ENCODE measurements at places on chromosomes 2 and 18.
A peak's percentile ranks its signal among the peaks of the same experiment; 100 is the strongest.

DNA sequence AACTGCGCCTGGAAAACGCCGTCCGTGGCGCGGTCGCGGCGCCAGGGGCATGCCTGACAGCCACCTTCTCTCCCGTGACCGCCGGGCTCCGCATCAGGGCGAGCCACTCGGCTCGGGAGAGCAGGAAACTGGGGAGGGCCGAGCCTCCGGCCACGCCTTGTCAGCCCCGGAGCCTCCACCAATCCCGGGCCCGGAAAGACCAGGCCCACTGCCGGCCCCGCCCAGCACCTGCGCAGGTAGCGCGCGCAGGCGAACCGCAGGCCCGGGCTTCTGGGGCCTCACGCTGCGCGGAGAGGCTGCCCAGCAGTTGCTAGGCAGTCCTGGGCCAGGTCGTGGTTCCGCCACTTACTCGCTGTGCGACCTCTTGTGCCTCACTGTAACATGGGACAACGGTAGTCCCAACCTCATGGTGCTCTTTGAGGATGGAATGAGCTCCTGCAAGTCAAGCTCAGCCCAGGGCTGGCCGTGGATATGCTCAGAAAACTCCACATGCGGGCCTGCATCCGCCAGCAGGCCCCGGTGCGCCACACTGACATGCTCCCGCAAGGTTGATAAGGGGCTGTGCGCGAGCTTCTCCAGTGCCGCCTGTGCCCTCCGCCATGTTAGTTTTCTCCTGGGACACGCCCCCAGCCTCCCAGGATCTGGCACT is 97.1 kb downstream of the INHBB start:
- no peak for DNase-seq

DNA sequence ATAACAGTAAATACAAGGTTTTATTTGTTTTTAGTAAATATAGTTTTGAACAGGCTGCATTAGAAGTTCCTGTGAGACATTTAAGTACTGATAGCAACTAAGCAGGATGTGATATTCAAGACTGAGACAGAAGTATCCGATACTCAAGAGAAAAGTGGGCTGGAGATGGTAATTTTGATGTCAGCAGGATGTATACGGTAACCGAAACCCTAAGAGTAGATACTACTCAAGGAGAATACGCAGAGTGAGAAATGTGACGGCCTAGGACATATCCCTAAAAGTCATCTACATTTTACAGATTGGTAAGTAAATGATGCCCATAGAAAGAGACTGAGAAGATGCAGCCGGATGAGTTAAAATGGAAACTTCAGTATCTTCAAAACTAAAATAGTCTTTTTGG is 115.4 kb downstream of the GORASP2 start:
- no peak for DNase-seq

GRCh38 chr2:88692187-88692586 is 714 bp downstream of the RPIA start:
- DNase-seq: no peak

DNA sequence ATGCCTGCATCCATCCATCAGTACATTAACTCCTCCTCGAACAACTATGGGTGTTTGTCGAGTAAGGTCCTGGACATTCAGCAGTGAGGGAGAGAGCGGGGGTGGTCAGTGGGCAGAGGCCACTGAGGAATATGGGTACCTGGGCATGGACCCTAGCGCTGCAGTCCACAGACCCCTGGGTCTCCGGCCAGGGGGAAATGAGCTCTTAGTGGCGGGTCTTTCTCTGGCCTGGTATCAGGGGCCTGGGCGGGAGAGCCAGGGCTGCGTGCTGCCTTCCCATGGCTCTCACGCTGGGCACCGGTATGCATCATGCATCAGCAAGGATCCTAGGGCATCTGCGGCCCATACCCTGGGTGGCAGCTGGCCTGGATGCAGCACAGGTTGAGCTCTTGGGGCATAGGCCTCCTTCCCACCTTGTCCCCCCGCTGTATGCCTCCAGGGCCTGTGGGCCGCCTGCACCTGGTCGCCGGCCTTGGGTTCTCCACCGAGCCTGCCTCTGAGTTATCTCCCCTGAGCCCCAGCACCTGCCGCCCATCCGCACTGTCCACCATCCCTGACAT is 1.3 kb upstream of the MOCOS start:
- DNase-seq: no peak

- DNase-seq: no peak
These were observed 39.7 kb upstream of the B3GNT7 start for GRCh38 chr2:231355508-231356465.

GRCh38 chr2:208118918-208119317 is 5.4 kb downstream of the CRYGD start:
- DNase-seq: no peak

- DNase-seq: peak; percentile 23
These were observed 755 bp downstream of the SPAST start for GRCh38 chr2:32064021-32064601.

DNA sequence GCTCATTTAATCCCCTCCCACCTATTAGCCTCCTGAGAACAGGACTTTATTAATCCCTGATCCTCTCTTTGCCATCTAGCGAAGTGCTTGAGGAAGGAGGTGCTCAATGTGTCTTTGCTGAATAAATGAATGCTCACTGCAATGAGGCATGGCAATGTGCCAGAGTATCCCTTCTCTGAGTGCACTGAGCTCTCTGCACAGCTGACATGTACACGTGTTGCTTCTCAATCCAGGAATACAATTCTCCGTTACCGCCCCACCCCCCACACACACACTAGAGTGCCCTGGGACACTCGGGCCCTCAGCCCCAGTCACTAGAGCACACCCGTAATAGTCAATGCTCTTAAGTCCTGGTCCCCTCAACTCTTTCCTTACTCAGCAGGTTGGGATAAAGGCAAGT is 41.4 kb downstream of the FAM178B start:
- peak; percentile 59 for DNase-seq

DNA sequence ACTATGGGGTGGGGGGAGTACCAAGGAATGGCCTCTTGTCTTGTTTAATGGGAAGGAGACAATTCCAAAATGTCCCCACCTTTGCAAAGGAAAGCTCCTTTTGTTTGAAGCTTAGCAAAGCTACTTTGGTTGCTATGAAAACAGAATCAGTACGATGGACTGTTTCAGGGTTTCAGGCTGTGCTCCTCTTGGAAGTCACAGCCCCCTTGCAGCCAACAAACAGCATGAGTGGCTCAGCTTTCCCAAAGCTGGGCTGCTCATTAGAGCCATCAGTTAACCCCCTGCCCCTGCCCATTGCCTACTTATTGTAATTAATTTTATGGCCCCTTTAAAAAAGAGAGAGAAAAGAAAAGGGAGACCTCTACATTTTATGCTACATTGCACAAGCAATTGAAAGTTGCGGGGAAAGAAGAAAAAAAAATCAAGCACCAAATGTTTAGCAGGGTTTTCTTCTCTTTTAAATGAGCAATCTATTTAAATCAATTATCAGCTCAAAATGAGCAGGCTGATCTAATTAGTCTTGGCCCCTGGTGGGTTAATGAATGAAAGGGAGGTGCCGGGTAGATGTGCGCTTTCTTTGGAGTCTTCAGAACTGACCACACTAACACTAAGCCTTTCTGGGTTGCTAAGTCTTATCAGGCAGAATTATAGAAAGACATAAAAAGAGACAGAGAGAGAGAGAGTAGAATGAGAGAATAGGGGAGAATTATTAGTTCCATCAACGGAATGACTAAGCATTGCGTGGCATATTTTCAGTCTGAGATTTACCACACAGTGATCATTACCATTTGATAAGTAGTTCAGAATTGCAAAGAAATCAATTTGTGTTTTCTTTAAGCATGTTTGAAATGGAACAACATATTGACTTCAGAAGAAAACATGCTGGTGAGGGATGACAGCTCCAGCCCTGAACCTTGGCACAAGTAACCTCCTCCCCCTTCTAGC is 284.9 kb downstream of the INSIG2 start:
- DNase-seq: no peak

GRCh38 chr2:105881286-105882136 is 136.8 kb downstream of the NCK2 start:
- DNase-seq: no peak

DNA sequence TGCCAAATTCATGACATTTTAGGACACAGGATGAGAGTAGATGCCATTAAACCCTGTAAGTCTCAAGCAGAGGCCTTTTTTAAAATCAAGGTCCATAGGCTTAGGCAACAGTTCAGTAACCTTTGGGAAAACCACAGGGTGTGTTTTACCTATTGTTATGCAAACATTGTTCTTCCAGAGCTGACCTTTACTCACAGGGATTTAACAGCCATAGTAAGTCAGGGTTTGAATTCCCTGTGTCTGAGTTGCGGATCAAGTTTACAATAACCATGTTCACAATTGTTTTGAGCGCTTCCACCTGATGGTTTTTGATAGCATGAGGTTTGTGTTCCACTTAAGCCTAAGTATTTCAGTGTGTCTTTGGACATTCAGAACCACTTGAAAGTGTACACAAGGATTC is 160.1 kb upstream of the BOD1L2 start:
- no peak for DNase-seq

- no peak for DNase-seq
These were observed 45.1 kb upstream of the SEC11C start for GRCh38 chr18:59094569-59094968.

DNA sequence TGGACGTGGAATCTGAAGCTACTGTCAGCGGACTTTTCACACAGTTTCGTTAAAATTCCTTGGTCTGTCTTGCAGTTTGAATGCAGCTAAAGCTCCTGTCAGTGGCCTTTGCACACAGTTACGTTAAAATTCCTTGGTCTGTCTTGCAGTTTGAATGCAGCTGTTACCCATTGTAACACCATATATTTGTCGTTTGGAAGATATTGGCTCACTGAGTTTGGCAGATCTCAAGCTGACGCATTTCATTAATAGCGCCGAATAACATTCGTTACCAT is 1.0 kb downstream of the LIMS1 start:
- DNase-seq: no peak

DNA sequence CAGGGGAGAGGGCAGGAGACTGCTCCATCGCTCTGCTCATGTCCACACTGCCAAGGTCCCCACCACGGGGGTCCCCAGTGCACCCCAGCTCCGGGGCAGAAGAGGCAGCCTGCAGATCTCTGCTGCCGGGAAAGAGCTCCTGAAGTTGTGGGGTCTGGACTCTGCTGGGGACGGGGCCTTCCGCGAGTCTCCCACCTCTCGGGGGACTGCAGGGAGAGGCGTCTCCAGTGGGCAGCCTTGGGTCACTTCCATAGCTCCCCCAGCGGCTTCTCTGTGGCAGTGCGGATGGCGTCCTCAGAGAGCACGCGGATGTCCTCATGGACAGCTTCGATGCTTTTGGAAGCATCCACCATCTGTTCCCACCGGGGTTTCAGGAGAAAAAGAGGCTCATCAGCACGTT is 10.7 kb downstream of the DTYMK start:
- DNase-seq: no peak

DNA sequence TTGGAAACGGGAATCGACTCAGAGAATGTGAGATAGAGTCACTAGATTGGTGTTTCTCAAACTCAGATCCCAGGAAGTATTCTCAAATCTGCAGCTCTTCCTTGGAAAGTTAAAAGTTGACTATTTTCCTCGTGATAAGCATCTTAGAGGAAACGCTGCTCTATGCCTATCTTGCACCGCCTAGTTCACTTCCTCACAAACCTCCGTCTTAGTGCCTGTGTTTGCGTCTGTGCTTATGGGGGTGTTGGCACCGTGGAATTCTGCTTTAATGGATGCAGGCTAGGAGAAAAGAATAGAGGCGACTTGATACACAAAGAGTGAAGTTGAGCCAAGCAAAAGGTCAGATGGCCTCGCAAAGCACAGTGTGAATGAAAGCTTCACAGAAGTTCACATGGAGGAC is 255.3 kb upstream of the ID2 start:
- no peak for DNase-seq

DNA sequence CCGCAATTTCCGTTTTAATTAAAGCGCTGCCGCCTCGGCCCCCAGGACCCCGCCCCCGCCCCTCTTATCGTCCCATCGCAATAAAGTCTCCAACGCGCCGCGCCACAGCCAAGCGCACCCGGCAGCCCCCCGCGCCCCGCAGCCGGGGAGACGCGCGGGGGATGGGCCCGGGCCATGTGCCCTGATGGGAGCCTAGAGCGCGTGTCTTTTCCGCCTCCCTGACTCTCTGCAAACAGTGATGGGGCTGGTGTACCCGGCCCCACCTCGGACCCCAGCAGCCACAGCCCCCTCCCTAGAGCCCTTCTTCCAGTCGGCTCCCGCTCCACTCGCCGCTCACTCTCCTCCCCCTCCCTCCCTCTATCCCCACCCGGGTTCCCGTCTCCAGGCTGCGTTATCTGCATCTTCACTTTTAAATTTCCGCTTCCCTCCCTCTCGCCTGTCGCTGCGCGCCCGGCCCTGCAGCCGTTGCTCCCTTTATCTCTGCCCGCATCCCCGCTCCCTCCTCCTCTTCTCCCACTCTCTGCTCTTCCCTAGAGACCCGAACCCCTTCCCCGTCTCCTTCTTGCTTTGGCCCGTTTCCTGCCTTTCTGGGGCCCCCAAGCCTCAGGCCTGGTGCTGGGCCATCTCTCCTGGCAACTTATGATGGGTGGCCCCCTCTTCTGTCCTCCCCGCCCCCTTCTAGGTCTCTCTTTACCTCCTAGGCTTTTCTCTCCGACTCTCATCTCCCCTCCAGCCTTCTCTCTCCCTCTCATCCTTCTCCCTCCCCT is 524 bp upstream of the FEV start:
- DNase-seq: no peak

- DNase-seq: no peak
These were observed 34.0 kb upstream of the ITPRID2 start for GRCh38 chr2:181857483-181857882.

GRCh38 chr2:9473985-9474360 is 378 bp upstream of the IAH1 start:
- peak; percentile 5 for DNase-seq

DNA sequence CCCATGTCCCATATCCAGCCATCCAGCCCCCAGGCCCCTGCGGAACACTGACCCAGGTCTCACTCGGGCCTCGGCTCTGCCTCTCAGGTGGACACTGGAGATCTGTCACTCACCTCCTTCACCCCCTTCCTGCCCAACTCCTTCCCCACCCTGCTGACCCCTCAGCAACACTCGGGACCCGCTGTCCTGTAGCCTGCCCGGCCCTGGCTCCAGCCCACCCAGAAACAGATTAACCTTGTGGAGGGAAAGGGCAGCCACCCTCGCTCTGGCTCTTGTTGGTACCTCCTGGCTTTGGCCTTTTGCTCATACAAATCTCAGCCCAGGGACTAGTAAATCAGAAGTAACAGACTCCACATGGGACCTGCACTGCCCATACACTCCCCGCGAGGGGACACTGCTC is 29.8 kb upstream of the PRLH start:
- DNase-seq: no peak
